ENCODE measurements at places on chromosomes 1 and 21.
A peak's percentile ranks its signal among the peaks of the same experiment; 100 is the strongest.

- no peak for DNase-seq
Observed at GRCh38 chr1:172095846-172096245, 254.5 kb downstream of the DNM3 start.

DNA sequence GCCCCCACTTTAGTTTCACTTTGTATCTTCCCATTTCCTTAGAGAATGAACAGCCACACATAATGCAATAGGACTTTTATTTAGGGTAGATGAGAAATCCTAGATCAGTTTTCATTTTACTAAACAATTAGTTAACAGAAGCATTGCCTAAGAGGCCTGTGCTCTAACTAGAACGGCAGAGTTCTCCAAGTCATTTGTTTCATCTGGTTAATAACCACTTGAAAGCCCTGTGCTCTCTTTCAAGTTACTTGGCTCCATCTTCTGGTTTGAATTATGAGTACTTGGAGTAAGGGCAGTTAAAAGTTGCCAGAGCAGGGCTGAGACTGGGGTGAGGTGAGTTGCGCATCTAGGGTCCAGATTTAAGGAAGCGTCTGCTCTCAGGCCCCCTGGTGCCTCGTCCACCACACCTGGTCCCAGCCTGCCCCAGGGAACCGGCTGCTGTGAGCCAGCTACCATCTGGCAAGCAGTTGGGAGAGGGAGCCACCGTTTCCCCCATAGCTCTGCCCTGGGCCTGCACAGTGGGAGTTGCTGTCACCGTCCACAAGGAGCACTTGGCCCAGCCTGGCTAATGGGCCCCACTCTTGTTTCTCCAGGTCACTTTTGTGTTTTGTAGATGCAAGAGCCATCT, 18.1 kb upstream of the SLC44A3 start:
- peak; percentile 48 for DNase-seq

- DNase-seq, result no peak
Observed at GRCh38 chr1:230926182-230926581, 52.5 kb downstream of the TTC13 start.

DNA sequence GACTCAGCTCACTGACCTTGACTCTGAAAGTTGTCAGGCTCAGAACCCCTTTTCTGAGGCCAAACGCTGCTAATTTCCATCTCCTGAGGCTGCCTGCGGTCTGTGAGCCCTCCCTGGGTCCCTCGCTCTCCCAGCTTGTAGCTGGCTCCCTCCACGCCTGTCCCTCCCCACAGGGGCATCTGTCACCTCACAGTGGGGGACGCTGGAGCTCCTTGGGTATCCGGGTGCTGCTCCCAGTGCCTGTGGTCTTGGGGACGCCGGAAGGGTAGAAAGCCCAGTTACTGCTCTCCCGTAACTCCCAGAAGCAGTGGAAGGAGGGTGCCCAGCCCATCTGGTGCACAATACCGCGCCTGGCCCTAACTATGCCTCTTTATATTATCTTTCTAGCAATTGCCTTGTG, 13.0 kb upstream of the MMEL1 start:
- DNase-seq, result no peak

- no peak for DNase-seq
Observed at GRCh38 chr1:90963651-90964050, 58.2 kb downstream of the ZNF644 start.

GRCh38 chr1:29309075-29309474, 72.8 kb downstream of the PTPRU start:
- no peak for DNase-seq

- DNase-seq, result no peak
Observed at GRCh38 chr1:203667616-203668015, 41.0 kb downstream of the ATP2B4 start.

DNA sequence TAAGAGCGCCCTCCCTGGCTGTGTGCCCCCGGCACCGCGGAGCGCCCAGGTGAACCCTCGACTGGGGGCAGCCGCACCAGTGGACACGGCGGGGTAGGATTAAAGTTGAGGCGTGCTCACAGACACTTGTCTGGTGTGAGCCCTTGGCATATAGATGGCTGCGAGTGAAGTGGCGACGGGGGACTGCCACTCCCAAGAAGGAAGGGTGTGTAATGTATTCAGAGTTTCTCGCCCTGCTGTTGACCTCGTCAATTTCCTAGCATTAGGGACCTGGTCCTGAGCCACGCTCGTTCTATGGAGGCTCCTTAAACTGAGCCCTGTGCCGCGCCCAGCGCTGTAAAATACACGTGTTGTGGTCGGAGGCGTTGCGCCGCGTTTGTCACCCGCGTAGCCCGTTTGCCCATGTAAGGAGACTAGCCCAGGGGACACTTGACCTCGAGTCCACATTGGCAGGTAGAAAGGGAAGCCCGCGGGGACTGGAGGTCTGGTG, 554 bp downstream of the EVA1C start:
- DNase-seq, result no peak

DNA sequence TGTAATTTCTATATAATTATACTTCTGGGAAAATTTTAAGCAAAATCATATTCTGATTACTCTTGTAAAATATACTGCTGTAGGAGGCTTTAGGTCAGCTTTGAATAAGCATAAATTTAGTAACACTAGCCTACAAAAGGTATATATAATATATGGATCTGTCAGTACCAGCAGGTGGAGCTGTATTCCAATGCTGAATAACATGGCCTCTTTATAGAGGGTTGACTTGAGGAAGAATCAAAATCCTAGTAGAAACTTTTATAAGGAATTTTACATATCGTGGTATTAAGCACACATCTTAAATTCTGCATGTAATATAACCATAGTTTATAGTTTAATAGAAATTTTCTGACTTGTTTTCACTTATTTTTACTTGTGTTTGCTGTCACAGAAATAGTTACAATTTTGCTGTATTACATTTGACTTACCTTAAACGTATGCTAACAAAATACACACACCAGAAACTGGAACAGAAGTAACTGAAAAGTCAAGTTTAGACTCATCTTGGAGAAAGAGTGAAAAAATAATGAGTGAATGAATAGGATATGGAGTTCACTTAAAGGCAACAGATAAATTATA, 79.3 kb downstream of the HMCN1 start:
- DNase-seq, result peak; percentile 76

GRCh38 chr1:3022976-3023375, 1.7 kb downstream of the ACTRT2 start:
- no peak for DNase-seq

DNA sequence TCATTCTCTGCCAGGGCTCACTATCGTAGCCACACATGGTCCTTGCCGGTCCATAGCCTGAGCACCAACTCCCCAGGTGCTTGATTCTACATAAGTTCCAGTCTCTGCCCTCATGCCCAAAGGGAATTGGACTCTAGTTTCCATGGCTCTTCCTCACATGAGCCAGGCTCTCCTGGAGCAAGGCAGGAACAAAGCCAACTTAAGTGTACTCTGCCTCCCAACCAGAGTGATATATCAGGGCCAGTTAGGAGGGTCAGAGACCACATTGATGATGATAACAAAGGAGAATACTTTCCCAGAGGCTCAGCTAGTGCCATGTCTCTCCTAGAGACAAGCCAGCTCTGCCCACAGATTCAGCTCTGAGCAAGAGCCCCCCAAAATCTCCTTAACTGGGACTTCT, 70.9 kb downstream of the ERI3 start:
- no peak for DNase-seq

- DNase-seq, result no peak
Observed at GRCh38 chr1:211731456-211732292, 56.3 kb upstream of the NEK2 start.

GRCh38 chr1:228863776-228864175, 128.5 kb downstream of the RHOU start:
- DNase-seq, result no peak

DNA sequence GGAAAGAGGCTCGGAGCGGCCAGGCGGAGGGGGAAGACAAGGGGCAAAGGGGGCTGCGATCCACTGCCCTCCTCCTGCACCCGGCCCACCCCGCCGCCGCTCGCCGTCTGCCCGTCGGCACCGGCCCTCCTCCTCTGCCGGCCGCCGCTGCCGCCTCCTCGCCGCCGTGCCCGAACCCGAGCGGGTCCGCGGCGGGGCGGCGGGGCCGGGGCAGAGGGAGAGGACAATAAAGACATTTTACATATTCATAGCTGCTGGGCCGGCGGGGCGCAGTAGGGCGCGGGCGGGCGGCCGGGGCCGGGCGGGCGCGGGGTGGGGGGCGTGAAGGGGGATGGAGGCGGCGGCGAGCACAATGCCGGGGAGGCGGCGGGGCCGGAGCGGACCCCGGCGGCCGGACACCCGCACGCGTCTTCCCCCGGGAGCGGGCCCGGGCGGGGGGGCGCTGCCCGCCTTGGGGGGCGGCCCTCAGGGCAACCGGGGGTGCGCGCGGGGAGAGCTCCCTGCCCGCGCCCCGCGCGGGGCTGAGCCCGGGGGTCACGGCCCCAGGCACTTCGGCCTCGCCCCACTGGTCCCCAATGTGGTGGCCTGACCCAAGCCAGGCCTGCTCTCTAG, 546 bp downstream of the POU2F1 start:
- DNase-seq, result no peak

GRCh38 chr1:149962736-149963135, 26.1 kb upstream of the MTMR11 start:
- no peak for DNase-seq

DNA sequence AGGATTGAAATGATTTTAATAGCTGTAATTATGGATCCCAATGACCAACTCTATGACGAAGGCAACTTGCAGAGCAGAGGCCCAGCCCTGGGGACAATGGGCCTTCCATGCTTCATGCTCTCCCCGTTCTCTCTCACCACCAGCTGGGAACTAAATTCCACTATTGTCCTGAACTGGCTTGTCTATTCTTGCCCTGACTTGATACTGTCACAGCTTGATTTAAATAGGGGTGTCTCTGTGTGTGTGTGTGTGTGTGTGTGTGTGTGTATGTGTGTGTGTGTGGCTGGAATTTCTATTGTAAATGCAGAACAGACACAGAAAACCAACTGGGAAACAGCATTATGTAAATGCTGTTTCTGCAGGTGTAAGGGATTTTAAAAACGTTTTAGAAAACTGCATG, 57.0 kb downstream of the SLC22A15 start:
- no peak for DNase-seq

DNA sequence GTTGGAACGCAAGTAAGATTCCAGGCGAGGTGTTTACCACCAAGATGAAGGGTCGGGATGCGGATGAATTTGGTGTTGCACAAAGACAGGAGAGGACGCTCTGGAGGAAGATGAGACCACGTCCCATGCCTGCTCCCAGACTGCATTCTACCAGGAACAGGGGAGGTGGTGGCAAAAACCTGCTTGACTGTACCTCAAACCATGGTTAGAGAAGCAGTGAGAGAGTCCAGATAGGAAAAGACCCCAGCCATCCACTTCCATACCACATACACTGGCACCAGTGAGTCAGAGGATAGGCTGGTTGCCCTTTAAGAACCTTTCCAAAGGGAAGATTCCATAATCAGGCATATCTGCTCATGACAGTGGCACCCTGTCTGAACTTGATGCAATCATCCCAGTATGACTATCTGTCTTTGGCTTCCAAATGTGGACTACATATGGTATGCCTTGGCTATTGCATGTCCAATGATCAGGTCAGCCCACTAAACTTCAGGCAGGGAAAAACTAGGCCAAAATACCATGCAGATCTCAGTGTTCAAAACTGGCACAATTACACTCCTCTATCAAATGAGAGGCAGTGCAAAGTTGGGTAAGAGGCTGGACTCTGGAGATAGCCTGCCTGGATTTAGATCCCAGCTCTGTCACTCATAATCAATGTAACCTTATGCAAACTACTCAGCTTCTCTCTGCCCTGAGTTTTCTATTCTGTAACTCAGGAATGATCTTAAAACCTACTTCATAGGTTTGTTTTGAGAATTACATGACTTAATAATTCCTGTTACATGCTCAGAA, 20.6 kb downstream of the NPR1 start:
- no peak for DNase-seq

- no peak for DNase-seq
Observed at GRCh38 chr1:166627558-166627957, 211.7 kb upstream of the POGK start.

DNA sequence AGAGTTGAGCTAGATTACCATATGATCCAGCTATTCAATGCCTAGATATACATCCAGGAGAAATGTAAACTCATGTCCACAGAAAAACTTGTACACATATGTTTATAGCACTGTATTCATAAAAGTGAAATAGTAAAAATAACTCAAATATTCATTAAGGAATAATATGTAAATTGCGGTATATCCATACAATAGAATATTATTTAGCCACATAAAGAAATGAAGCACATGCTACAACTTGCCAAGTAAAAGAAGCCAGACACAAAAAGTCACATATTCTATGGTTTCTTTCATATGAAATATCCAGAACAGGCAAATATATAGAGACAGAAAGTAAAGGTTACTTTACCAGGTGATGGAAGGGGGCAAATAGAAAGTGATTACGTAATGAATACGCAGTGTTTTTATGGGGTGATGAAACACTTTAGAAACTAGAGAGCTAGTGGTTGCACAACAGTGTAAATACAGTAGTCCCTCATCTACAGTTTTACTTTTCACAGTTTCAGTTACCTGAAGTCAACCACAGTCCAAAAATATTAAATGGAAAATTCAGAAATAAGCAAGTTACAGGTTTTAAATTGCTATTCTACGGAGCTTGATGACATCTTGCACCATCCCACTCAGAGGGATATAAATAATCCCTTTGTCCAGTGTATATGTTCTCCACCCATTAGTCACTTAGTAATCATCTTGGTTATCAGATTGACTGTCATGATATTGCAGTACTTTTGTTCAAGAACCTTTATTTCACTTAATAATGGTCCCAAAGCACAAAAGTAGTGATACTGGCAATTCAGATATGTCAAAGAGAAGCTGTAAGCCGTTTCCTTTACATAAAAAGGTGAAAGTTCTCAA, 62.3 kb downstream of the ZNF644 start:
- DNase-seq, result no peak

DNA sequence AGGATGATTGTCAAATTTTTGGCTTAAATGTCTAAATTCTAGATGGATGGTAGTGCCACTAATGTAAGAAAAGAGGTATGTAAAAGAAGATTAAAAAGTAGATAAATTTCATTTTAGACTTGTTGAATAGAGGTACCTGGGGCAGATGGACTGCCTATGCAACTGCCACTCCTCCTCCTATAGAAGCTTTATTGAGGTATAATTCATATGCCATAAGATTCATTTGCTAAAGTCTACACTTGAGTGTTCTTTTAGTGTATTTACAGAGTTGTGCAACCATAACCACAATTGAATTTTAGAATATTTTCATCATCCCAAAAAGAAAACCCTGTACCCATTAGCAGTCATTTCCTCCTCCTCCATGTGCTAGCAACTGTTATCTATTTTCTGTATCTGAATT, 70.6 kb downstream of the FNBP1L start:
- DNase-seq, result no peak

DNA sequence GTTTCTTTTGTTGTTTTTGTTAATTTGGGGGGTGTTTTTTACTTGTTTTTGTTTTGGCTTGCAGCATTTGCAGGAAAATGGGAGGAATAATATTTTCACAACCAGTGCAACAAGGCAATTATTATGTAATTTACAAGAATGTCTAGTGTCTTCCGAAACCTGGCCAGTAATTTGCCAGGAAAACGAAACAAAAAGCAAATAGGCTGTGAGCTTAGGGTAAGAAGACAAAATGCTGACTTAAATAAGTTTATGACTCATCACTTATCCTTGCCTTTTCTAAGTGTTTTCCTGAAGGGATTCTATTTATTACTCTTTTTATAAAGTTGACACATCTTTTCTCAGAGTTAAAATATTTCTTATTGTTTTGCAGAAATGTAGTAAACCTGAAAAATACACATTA, 49.8 kb downstream of the KCNT2 start:
- DNase-seq, result no peak

GRCh38 chr1:193939585-193939984, 753.2 kb upstream of the B3GALT2 start:
- no peak for DNase-seq
